ENCODE measurements at places on chromosomes 4 and X.

DNA sequence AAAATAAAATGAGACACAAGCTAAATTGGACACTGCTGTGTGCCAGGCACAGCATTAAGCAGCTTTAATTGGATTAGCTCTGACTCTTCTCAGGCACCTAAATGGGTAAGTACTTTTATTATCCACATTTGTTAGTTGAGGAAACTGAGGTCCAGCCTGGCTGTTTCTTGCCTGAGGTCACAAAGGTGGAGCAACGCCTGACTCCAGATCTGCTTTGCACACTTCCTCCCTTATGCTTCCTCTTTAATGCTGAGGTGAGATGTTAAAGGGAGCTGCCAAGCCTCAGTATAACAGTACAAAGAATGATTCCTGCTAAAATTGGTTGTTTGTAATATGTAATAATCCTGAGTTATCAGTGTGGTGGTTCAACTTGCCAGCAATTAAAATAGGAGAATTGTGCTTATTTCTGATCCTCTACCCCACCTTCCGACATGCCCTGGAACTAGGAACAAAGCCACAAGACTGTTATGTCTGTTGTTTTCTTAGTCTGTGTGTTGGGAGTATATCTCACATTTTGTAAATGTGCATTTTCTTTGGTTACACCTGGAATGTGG lies 74.4 kb downstream of the AFF1 start:
- DNase-seq = no peak

DNA sequence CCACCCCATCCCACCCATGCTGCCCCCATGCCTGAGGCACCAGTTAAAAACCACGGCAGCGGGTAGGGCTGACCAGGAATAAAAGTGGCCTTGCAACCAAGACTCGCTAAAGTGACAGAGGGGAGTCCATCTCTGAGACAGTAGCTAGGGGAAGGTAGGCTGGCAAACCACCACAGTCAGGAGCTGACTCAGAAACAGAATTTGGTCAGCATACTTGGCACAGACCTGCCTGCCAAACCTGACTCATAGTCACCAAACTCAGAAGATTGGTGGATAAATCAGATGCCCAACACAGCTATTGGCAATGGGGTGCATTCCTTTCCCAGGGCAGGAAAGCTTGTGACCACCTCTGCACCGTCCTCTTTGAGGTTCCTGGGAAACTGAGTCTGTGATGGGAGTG lies 193.8 kb downstream of the BCOR start:
- no peak for DNase-seq

DNA sequence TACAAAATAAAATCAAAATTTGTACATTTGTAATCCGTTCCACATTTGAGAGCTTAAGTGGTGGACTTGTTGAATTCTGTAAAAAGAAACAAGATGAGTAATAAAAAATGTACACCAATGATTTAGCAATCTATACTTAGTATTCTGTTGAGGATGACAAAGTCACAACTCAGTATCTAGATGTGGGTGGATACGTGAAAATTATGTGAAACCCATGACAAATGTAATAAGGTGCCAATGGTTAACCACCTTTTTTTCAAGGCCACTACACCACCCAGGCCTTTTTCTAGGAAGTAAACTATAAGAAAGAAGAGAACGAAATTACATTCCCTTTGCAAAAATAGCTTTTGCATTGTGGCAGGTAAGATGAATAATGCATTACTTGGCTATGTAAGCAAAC lies 77.0 kb downstream of the ATP8A1 start:
- no peak for DNase-seq

DNA sequence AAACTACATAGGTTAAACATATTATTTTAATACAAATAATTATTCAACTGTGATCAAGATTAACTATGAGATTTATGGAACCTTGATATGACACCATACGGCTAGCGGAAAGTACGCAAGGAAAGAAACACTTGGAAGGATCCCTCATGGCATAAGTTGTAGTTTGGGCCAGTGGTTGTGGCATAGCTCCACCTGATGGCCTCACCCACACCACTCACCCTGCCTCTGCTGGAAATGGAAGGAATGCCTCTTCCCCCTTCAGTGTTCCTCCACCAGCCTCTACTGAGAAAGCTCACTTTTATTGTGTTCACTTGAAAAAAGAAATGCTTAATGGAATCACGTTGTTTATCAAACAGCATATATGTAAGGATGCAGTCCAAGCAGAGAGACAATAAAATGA lies 86.4 kb downstream of the BMP15 start:
- DNase-seq = no peak

DNA sequence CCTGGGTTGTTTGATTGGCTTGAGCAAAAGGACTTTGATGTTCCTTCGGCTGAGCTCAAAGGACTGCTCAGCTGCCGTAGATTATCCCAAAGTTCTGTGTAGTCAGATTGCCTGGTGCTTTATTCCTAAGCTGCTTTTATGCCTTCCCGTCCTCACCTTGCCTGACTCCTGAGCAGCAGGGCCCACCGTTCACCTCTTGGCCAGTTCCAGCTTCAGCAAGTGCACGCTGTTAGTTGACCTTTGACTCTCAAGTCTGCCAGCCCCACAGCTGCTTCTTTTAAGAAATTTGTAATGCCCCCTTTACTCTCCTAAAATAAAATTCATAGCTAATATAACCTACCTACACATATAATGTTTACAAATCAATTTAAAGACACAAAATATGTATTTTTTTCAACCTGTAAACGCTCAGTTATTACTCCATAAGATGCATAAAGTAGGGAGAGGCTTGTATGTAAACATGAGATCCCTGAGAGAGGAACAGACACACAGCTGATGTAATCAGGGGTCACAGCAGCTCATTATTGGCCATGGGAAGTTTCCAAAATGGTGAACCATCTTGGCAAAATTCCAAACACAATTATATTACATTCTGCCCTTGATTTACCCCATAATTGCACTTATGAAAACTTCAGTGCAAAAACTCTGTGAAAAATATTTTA lies 28.6 kb downstream of the UCHL1 start:
- DNase-seq = no peak

- DNase-seq = no peak
Measured at GRCh38 chr4:151950993-151951670, 190.3 kb upstream of the GATB start.

GRCh38 chrX:15418041-15418706 lies 34.0 kb upstream of the VEGFD start:
- DNase-seq = no peak

- DNase-seq = no peak
Measured at GRCh38 chrX:85244450-85245211, 840 bp downstream of the ZNF711 start.

- DNase-seq = no peak
Measured at GRCh38 chr4:26622913-26623312, 39.0 kb downstream of the TBC1D19 start.

DNA sequence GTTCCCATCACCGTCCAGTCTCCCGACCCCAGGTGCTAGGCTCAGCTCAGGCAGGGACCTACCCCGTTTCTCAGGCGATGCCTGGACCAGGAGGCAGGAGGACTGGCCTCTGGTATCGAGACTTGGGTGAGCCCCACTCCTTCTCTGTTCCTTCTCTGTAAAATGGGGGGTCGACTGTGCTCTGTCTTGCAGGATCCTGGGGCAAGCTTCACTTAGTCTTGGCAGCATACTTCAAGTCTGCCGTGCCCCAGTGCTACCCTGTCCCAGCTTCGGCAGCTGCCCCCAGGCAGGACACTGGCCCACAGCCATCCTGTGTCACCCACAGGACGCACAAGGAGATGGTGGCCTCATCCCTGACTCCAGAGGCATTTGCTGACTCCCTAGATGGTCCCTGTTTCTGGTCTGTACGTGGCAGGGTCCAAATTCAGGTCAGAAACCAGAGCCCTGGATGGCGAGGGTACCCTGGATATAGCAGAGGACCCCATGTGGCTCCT lies 7.0 kb upstream of the HAUS7 start:
- DNase-seq = no peak

DNA sequence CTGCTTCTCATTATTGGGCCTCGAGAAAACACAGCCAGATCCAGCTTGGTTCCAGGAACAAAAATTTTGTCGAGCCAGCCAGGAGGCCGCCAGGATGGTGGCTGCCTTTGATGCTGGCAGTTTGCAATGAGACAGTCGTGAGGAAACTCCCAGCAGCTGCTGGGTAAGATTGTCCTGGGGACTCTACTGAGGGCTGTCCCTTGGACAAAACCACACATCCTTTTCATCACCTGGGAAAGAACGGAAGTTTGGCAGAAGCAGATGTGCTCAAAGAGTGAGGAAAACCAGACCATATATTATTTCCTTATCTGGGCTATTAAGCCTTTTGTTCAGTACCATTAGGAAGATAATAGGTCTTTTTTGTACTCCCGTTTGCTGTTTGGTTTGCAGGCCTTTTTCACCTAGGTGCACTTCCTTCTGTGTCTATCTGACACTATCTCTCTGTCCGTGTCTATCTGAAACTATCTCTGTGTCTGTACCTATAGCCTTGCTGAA lies 13.4 kb upstream of the PAPSS1 start:
- no peak for DNase-seq

DNA sequence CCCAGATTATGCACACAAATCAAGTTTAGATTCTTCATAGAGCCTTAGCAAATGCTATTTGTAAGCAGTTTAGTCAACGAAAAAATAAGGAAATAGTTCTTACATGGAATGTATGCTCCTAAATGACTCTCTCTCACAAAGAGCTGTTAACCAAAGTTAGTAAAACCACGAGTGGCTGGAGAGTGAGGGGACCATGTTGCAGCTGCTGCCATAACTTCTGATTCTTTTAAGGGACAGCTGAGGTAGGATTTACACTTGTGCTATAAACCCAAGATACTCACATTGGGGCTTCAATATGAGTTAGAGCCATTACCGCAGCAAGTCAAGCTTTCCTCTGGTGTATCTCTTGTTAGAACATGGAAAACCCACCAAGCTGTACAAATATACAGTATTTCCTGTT lies 2.7 kb downstream of the DOCK11 start:
- no peak for DNase-seq

- no peak for DNase-seq
Measured at GRCh38 chr4:114180481-114180880, 201.0 kb upstream of the ARSJ start.

- no peak for DNase-seq
Measured at GRCh38 chr4:153794006-153794405, 5.1 kb upstream of the SFRP2 start.

DNA sequence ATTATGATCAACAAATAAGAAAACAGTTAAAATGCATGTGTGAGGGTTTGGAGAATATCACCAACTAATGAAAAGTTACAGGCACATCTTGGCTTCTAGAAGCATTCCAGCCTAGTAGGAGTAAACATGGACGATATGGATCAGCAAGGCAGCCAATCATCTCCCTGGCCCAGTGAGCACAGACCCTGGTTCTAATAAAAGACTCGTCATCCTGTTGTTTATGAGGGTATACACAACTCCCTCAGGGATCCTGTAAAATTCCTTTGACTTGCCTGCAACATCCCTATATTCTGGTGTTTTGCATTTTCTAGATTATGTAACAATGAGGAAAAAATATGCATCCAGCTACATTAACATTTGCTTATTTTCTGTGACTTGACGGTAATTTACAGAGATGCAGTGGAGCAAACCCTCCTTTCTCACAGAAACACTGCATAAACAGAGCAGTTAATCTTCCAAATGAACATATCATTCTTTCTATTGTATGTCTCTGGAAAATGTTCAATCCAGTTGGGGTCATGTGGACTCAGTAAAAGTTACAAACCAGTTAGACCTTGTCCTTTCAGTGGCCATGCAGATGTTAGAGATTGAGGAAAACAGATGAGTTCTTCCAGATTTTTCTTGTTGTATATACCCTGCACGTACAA lies 88.9 kb upstream of the NDP start:
- DNase-seq = no peak

GRCh38 chrX:130704053-130705038 lies 198.7 kb downstream of the ENOX2 start:
- DNase-seq = no peak

- no peak for DNase-seq
Measured at GRCh38 chr4:2958446-2958845, 4.8 kb downstream of the NOP14 start.

DNA sequence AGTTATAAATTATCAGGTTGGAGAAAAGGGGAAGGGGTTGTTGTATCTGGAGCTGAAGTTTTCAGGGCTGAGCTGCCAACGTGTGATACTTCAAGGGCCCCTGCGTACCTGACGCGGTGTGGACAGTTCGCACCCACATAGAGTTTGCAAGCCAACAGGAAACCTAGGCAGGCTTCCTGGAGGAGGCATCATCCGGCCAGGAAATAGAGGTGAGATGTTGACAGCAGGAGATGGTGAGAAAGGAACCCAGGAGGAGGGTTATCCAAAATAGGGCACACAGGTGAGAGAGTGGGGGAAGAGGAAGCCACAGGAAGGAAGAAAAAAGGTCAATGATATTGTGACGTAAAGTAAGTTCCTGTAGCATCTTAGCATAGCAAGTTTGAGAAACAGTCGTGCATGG lies 127.2 kb downstream of the DHRSX start:
- no peak for DNase-seq

- DNase-seq = no peak
Measured at GRCh38 chr4:108224611-108225053, 55.9 kb upstream of the LEF1 start.

GRCh38 chrX:44903830-44904530 lies 31.0 kb downstream of the KDM6A start:
- DNase-seq = no peak

DNA sequence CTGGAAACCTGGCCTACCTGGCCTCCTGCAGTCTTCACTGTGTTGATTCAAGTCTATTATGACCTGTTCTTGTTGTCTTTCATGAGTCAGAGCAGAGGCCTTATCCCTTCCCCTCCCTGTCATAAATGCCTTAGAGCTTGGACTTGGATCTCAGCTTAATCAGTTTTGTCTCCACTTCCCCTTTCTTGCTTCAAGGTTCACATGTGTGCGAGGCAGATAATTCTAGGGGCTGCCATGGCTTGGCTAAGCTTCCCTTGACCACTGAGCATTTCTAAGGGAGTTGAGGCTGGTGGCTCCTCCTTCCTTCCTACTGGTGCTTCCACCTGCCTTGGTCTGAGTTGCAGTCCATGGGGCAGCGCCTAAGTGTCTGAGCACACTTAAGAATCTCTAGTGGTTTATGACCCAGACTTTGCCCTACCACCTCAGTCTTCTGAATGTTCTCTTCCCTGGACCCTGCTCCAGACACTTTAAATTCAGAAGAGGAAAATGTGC lies 1.7 kb upstream of the HEPH start:
- no peak for DNase-seq

DNA sequence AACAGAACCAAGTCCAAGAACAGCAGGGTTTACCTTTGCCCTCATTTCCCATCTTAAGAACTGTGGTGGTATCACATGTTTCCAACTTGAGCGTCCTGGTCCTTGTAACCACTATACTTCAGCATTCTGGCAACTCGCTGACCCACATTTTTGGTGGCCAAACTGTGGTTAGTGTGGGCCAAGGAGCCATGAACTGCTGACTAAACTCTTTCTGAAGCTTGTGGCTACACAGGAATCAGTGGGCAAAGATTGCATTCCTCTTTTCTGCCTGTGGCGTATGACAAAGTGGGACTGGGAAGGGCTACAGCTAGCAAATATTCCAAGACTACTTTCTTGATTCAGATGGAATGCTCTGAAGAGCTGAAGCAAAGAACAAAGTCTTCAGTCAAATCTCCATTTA lies 106.3 kb upstream of the MID1 start:
- no peak for DNase-seq

DNA sequence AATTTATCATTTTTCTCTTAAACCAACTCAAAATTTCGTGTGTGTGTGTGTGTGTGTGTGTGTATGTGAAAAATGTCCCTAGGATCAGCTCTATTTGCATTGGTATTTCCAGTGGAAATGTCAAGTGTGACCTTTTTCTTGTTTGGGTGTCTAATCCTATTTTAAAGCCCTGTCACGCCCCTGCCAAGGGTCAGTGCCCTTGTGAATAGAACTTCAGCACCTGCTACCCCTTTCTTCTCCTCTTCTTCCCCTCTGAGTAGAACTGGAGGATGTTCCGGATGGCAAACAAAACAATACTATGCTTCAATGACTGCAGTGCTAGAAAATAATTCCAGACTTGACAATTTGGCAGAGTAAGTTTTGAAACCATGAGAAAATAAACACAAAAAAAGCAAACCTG lies 67.3 kb downstream of the SPRY1 start:
- no peak for DNase-seq

All from cerebellar nuclear complex (tissue), 1 donor.